ENCODE measurements at places on chromosomes 12 and 14.
A peak's percentile ranks its signal among the peaks of the same experiment; 100 is the strongest.

- H3K36me3 ChIP-seq = no peaks in the 10 kb centered on the region
- H3K27ac ChIP-seq = no peak overlapping the region
- no peaks in the 10 kb centered on the region for H3K27me3 ChIP-seq
- DNase-seq = no peak
Measured at GRCh38 chr14:24777678-24778077, 143.7 kb upstream of the GZMB start.

- no peak for DNase-seq
- no peaks in the 10 kb centered on the region for H3K4me1 ChIP-seq
- no peak overlapping the region for H3K4me3 ChIP-seq
- no peaks in the 10 kb centered on the region for H3K27me3 ChIP-seq
- no peaks in the 10 kb centered on the region for H3K36me3 ChIP-seq
Measured at GRCh38 chr12:68038650-68039049, 49.4 kb downstream of the IFNG-AS1 start.

DNA sequence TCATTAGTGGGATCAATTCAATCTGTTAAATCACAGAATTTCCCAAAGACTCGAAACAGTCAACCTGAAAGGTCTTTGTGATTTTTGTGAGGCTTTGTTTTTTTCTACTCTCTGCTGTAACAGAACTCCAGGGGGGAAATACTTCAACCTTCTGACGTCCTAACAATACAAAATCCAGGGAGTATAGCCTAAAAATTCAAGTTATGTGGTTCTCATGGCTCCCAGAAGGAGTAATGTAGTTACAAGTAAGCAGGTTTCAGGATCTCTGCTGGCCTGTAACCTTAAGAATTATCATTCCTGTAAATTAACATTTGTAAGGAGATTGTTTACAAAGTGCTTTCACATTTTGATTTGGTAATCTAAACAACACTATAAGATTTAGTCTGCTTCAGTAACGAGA, 39.9 kb downstream of the VEZT start:
- H3K36me3 ChIP-seq = peaks cover 19% of the 10 kb centered on the region
- no peak overlapping the region for H3K4me3 ChIP-seq
- H3K4me1 ChIP-seq = no peaks in the 10 kb centered on the region
- DNase-seq = no peak
- no peaks in the 10 kb centered on the region for H3K27me3 ChIP-seq

GRCh38 chr14:88750945-88751344, 41.8 kb downstream of the EML5 start:
- no peaks in the 10 kb centered on the region for H3K27me3 ChIP-seq
- H3K36me3 ChIP-seq = no peaks in the 10 kb centered on the region
- H3K27ac ChIP-seq = no peak overlapping the region
- no peaks in the 10 kb centered on the region for H3K4me1 ChIP-seq

DNA sequence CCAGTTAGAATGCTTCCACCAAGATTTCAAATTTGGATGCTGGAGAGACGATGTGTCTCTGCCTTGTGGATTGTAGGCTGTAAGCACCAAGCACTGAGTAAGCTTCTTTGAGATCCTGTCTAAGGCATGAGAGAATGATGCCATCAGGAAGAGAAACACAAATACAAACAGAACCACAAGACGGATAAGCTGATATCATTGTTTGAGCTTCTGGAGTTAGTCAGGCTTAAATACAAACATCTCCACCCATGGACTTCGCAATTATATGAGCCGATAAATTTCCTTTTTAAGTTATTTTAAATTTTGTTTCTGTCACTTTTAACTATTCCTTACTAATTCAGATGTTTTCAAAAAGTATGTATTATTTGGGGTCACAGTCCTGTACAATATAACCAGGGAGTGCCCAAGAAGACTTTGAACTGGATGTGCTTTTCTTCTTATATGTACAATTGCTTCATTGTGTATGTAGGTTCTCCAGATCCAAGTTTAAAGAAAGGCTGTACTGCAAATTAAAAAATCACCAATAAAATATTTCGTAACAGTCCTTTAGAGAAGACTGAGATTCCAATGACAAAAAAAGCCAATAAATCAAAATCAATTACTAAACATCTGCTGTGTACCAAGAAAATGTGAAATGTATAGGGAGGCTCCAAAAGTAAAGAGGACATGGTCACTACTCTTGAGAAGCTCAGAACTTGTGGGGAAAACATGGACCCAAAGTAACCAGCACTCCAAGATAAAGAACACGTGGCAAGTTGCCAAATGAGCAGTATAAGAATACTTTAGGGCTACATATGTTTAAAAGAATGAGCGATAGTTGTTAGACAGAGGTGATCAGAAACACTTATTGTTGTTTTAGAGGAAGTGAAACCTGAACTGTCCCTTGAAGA, 274.1 kb downstream of the ADAMTS20 start:
- no peak overlapping the region for H3K27ac ChIP-seq
- no peaks in the 10 kb centered on the region for H3K4me1 ChIP-seq
- H3K36me3 ChIP-seq = no peaks in the 10 kb centered on the region
- peak; percentile 10 for DNase-seq
- H3K4me3 ChIP-seq = no peak overlapping the region

- no peaks in the 10 kb centered on the region for H3K4me1 ChIP-seq
- H3K27ac ChIP-seq = no peak overlapping the region
- DNase-seq = peak; percentile 24
- H3K27me3 ChIP-seq = no peaks in the 10 kb centered on the region
Measured at GRCh38 chr12:81627336-81628189, 131.6 kb downstream of the PPFIA2 start.

- H3K4me3 ChIP-seq = no peak overlapping the region
- no peaks in the 10 kb centered on the region for H3K4me1 ChIP-seq
- H3K27me3 ChIP-seq = no peaks in the 10 kb centered on the region
- no peak for DNase-seq
Measured at GRCh38 chr12:47556261-47557030, 149.4 kb downstream of the RPAP3 start.

DNA sequence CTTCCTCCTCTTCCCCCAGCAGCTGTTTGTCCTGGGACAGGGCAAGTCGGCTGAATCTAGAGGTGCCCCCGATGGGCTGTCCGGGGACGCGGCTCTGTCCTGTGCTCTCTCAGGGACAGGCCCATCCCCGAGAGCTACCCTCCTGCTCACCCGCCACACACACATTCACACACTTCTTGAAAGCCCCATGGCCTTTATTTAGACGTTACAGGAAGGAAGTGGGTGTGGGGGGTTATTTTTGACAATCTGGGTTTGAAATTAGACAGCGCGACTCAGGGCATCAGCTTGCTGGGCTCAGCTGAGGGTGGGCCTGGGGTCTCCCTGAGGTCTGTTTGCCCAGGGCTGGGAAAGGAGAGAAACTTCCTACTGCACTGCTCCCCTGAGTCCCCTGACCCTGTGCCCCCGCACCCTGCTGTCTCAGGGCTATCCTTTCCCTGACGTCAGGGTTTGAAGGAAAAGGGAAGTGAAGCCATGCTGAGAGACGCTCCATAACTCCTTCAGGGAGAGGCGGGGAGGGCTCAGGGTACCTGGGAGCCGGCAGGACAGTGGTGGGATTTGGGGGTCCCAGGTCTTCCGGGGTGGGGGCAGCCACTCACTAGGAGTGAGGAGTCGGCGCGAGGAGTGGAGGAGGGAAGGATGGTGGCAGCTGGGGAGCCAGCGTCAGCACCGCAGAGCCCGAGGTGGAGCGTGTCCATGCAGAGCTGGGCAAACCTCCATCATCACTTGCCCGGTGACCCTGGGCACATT, 8.1 kb downstream of the PTPN6 start:
- DNase-seq = no peak
- H3K27ac ChIP-seq = no peak overlapping the region
- peaks cover 11% of the 10 kb centered on the region for H3K36me3 ChIP-seq
- no peaks in the 10 kb centered on the region for H3K27me3 ChIP-seq
- H3K4me1 ChIP-seq = peaks cover 13% of the 10 kb centered on the region
- no peak overlapping the region for H3K4me3 ChIP-seq

DNA sequence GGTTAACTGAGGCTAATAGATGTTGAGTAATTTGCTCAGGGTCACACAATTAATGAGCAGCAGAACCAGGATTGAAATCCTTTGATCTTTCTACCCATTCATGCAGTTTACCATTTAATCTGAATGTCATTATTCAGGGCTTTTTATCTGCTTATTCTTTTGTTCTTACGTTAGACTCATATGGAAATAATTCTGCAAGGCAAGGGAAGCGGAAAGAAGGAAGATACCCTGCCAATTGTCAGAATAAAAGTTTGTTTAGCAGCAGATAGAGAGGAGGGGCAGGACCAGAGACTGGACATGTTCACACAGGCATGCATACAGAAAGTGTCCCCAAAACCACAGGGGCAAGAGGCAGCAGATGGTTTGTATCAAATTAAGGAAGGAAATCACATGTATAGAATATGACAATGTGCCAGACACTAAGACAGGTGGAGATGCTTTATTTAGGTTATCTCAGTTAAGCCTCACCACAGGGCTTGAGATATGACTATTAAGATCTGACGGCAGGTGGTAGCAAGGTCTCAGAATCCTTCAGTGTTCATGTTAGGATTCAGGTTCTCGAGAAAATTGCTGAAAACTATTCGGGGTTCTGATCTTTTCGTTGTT, 29.8 kb downstream of the BRMS1L start:
- no peaks in the 10 kb centered on the region for H3K27me3 ChIP-seq
- no peaks in the 10 kb centered on the region for H3K36me3 ChIP-seq
- no peaks in the 10 kb centered on the region for H3K4me1 ChIP-seq
- no peak overlapping the region for H3K4me3 ChIP-seq
- DNase-seq = no peak

GRCh38 chr12:10716704-10717315, 6.3 kb downstream of the YBX3 start:
- H3K4me1 ChIP-seq = peaks cover 51% of the 10 kb centered on the region
- H3K36me3 ChIP-seq = peaks cover 24% of the 10 kb centered on the region
- no peaks in the 10 kb centered on the region for H3K27me3 ChIP-seq
- no peak overlapping the region for H3K4me3 ChIP-seq
- DNase-seq = no peak

GRCh38 chr14:41817626-41818025, 210.9 kb downstream of the LRFN5 start:
- no peak overlapping the region for H3K27ac ChIP-seq
- H3K4me3 ChIP-seq = no peak overlapping the region
- no peaks in the 10 kb centered on the region for H3K4me1 ChIP-seq
- no peak for DNase-seq
- H3K27me3 ChIP-seq = no peaks in the 10 kb centered on the region

DNA sequence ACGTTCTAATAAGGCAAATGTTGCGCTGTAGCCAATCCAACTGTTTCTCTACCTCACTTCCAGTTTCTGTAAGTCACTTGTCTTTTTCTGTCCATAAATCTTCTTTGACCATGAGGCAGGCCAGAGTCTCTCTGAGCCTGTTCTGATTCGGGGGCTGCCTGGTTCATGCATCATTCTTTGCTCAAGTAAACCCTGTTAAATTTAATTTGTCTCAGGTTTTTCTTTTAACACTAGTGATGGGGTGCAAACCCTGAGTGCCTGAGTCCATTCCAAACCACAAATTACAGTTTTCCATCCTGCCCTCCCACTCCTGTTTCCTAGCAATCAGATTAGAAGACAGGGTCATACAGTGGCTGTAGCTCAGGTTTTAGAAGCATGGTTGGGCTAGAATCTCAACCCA, 41.9 kb downstream of the VWF start:
- no peak for DNase-seq
- no peaks in the 10 kb centered on the region for H3K27me3 ChIP-seq
- no peaks in the 10 kb centered on the region for H3K4me1 ChIP-seq

- H3K36me3 ChIP-seq = no peaks in the 10 kb centered on the region
- H3K27me3 ChIP-seq = peaks cover 26% of the 10 kb centered on the region
- DNase-seq = no peak
- H3K27ac ChIP-seq = no peak overlapping the region
Measured at GRCh38 chr14:81436296-81437138, 36.4 kb upstream of the STON2 start.

DNA sequence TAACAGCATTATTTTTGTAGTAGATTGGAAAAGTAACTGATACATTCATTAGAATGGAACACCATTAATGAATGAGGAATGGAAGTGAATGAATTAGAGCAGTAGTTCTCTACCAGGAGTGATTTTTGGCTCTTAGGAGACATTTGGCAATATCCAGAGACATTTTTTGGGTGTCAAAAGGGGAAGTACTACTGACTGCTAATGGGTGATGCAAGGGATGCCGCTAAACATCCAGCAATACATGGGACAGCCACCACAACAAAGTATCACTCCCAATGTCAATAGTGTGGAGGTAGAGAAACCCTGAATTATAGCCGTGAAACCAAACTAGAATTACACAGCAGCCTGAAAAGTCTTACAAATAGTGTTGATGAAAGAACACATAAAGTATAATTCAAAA, 1.5 kb downstream of the CHURC1 start:
- DNase-seq = no peak
- no peaks in the 10 kb centered on the region for H3K27me3 ChIP-seq
- no peak overlapping the region for H3K4me3 ChIP-seq

- H3K4me3 ChIP-seq = no peak overlapping the region
- no peaks in the 10 kb centered on the region for H3K4me1 ChIP-seq
- peak; percentile 7 for DNase-seq
- no peaks in the 10 kb centered on the region for H3K36me3 ChIP-seq
Measured at GRCh38 chr14:33848706-33849454, 102.0 kb downstream of the EGLN3 start.

- no peak for DNase-seq
- no peak overlapping the region for H3K4me3 ChIP-seq
- no peaks in the 10 kb centered on the region for H3K36me3 ChIP-seq
- no peaks in the 10 kb centered on the region for H3K4me1 ChIP-seq
- no peak overlapping the region for H3K27ac ChIP-seq
Measured at GRCh38 chr12:110941391-110941790, 21.0 kb upstream of the MYL2 start.

- DNase-seq = no peak
- H3K4me3 ChIP-seq = no peak overlapping the region
- no peaks in the 10 kb centered on the region for H3K4me1 ChIP-seq
- peaks cover 7% of the 10 kb centered on the region for H3K27me3 ChIP-seq
- no peaks in the 10 kb centered on the region for H3K36me3 ChIP-seq
- no peak overlapping the region for H3K27ac ChIP-seq
Measured at GRCh38 chr12:71947645-71948105, 9.0 kb downstream of the TPH2 start.

DNA sequence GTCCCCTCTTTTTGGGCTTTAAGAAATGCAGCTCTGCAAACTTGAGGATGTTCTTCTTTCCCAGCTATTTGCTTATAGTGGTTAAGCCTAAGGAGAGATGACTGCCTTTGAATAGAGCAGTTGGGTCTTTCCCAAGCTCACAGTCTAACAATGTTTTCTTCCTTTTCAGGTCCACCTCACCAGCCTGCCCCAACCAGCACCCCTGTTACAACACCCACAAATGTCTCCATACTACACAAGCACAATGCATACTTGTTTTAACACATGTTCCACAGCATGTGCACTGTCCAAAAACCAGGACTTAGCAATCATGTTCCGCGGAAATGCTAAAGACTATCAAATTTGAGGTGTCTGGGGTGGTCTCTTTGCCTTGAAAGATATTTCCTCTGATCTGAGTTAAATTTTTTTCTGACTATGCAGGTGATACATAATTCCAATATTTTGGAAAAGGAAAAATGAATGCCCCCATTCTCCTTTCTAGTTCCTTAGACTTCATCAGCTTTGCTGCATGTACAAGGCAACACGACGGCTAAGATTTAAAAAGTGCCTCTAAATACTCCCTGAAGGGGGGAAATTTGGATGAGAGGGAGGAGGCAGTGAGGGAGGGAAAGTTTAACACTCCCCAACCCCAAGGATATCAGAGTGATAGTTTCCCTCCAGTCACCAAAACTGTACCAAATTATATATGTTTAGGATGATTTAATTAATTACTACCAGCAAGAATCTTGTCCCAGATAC, 6.6 kb upstream of the HOXC13 start:
- H3K27ac ChIP-seq = peak overlapping the region; percentile 37
- no peak for DNase-seq
- no peak overlapping the region for H3K4me3 ChIP-seq
- H3K27me3 ChIP-seq = no peaks in the 10 kb centered on the region
- H3K36me3 ChIP-seq = no peaks in the 10 kb centered on the region
